ENCODE measurements at places on chromosomes 13 and 19.

GRCh38 chr13:43356567-43356966 is 333.2 kb downstream of the DNAJC15 start:
- no peak for DNase-seq

DNA sequence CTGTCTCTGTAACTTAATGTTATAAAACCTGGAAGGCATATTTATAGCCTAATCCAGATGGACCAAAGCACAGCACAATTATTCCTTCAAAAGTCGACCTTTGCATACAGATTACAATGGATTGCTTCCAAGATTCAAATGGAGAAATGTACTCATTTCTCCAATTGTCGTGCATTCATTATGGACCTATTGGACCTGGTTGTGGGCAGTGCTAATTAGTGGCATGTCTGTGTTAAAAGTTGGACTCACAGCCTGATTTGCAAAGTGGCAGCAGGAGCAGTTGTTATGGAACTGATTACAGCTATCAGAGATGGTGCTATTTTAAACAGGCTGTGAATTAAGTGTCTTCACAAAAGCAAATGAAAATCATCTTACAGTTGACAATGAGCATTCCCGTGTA is 1529.3 kb upstream of the SLC10A2 start:
- no peak for DNase-seq

DNA sequence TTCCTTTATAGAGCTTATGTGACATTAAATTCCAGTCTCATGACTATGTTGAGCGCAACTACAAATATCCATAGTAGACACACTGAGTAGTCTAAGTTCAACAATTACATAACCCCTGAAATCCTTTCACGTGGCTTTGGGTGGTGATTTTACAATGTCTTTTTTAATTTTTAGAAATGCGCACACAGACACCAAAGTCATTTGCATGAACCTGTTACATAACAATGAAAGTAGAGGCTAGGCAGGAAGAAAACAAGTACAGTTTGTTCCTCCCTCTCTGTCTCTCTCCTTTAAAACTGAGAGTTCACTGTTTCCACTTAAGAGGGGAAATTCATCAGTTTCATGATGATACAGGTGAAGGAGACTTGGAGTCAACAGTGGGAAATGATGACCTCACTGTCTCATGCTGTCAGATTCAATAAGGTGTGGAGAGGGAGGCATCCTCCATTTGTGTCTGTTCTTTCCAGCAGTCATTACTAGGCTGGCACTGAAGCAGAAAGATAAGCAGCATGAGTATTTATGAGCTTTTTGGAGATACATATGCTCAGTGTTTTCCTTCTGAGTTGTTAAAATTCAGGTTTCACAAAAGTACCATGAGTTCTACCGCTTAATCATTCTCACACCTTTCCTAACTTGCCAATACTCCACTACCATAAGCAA is 201.8 kb downstream of the LHFPL6 start:
- DNase-seq: no peak

DNA sequence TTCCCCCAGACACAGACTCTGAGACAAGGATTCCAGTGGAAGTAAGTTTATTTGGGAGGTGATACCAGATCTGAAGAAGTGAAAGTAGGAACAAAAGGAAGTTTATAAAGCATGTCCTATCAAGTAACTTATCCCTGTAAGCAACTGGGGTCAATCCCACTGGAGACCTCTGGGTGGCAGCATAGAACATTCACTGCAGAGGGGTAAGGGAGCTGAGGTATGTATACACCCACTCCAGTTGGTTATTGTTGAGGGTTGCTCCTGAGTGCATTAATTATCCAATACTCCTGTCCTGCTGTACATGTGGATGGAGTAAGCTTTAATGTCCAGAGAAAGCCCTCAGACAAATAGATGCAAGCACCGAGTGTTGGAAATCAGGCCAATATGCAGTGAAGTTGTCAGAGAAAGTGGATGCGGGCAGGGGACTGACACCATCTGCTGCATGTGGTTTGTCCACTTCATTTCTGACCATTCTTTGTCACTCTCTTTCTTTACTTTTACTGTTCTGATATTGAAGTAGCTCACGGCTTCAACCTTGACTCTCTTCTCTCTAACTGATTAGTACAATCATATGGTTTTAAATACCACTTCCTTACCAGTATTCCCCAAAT is 46.7 kb downstream of the NOTCH3 start:
- no peak for DNase-seq

DNA sequence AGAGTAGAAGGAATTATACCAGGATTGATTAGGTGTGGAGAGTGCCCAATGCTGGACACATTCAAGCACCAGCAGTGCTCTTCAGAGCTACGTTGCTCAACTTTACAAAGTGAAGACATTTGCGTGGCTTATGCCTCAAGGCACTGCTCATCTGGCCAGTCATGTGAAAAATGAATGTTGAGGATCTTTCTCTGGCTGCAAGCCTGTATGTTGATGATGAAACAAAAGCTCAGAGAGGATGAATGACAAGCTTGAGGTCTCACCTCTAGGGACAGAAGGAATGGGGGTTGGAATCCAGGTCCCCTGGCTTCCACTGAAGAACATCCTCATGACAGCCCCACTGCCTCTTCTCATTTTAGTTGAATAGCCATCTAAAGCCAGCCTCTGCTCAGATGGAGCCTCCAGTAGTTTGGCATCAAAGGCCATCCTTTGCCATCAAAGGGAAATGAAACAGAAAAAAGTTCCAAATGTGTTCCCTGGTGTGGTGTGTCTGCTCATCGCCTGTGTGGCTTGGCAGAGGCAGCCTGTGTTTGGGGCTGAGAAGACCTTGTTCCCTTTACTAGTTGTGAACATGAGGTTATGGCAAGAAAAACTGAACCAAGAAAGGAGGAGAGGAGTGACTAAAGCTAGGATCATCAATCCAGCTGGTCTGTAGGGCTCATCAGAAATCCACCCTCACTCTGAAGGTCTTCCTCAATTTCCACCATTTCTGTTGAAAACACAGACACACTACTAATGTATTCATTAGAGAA is 114.0 kb upstream of the KL start:
- DNase-seq: no peak

- DNase-seq: no peak
Measured at GRCh38 chr19:13262450-13262849, 112.2 kb downstream of the IER2 start.

DNA sequence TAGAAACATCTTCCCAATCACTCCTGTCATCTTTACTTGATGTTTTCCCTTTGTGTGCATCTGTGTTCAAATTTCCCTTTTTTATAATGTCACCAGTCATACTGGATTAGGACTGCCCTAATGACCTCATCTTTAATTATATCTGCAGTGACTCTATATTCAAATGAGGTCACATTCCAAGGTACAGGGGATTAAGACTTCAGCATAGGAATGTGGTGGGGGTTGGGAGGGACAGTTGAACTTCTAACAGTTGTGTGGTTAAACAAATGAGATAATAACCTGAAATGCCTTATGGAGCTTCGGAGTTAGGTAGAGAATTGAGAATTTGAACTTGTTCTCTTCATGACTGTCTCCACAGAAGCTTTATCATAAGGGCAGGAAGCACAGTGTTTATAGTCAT is 23.0 kb downstream of the PAN3 start:
- DNase-seq: no peak

DNA sequence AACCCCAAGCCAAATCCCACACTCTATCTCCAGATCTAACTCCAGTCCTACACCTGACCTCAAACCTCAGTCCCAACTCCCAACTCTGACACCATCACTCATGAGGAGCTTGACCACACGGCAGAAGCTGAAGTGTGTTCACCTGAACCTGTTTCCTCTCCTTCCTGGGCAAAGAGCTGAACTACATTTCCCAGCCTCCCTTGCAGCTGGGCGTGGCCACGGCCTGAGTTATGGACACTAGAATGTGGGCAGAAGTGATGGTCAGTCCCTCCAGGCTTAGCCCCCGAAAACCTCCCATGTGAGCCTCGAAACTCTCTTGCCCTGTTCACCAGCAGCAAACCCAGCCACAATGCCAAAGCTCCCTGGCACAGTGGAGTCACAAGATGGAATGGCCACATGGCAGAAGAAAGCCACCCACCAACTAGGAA is 19.5 kb upstream of the MEIS3 start:
- no peak for DNase-seq

GRCh38 chr19:41205995-41206394 is 13.0 kb downstream of the CYP2S1 start:
- DNase-seq: no peak

DNA sequence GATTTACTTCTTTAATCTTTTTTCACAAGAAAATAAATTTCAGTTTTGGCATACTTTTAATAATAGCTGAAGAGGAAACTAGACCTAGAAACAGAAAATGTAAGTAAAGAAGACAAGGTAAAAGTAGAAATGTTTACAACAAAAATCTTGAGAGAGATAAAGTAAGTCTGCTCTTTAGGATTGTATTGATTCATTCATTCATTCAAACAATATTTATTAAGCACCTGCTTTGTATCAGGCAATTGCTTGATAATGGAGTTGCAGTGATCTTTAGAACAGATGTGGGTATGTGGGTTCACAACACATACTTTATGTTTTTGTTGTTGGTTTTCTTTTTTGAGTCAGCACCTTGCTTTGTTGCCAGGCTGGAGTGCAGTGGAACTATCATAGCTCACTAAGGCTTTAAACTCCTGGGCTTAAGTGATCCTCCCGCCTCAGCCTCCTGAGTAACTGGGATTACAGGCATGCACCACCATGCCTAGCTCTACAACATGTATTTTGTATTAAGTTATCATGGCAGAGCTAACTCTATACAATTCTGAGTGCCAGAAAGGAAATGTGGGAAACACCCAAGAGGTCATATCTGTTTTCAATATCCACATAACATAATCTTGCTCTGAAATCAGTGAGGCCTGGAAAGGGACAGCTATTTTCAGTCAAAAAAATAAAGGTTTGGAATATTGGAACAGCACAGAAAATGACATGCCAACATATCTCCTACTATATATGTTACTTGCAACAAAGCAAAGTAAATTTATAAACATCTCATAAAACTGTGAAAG is 8.8 kb upstream of the SPART start:
- DNase-seq: no peak

DNA sequence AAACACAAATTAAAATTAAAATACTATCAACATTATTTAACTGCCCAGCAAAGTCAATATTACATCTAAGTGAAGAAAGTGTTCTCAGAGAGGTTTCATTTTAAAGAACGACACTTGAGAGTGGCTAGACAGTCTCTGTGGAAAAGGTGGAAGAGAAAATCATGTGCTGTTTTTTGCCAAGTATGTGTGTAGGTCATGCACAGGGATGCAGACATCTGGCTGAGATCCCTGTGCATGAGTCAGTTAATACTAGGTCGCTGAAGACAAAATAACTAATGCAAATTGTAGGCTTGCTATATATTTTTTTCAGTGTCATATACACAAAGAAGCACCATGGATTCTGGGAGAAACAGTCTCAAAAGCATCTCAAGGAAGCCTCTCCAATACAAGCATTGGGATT is 44.3 kb upstream of the ENOX1 start:
- DNase-seq: no peak

DNA sequence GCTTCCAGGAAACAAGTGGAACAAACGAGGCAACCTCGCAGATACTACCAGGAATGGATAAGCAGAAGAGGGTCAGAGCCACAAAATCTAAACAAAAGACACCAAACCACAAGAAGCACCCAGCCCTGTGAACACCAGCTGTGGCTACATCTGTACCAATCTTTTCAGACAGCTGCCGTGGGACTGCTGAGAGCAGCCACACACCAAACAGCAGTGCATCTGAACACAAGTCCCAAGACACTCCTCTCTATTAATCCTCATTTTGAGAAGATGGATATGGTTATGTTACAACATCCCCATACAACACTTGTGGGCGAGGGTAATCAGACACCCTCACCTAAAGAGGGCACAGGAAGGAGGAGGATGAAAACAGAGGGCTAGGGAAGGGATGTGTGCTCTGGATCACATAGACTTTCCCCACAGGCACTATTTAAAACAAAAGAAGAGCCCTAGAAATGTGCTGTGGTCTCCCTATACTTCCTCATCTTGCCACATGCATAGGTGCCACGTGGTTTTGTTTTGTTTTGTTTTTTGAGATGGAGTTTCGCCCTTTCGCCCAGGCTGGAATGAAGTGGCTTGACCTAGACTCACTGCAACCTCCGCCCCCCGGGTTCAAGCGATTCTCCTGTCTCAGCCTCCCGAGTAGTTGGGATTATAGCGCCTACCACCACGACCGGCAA is 41.6 kb upstream of the ZNF14 start:
- DNase-seq: no peak

- no peak for DNase-seq
Measured at GRCh38 chr13:97226788-97227627, 4.9 kb downstream of the MBNL2 start.

DNA sequence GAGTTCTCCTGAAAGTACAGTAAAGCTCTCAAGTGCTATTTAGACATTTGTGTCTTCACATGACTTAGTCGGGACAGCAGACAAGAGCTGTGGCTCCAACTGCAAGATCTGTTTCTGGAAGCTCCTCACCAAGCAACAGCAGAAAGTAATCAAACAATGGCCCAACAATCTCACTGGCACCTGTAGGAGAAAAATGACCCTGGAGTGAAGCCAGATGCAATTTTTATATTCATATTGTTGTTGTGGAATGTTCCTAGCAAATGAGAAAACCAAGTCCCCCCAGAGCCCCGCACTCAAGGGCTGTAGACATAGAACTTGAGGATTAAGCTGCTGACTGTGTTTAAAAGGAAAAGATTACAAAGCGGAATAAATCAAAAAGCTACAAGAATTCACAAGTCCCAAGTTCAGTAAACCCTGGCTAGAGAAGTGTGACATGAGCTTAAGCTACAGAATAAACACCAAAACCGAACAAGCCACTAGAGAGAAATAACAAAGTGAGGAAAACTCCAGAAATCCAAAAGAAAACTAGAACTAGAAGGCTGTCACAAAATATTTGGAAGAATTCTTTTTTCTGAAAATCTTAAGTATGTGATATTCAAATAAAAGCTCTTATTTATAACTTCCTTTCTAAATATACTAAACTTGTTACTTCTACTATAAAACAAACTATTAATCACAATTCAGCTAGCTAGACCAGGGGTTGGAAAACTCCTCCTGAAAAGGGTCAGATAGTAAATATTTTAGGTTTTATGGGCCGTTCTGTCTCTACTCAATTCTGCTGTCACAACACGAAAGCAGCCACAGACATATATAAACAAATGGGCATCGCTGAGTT is 454.5 kb downstream of the SUCLA2 start:
- no peak for DNase-seq

DNA sequence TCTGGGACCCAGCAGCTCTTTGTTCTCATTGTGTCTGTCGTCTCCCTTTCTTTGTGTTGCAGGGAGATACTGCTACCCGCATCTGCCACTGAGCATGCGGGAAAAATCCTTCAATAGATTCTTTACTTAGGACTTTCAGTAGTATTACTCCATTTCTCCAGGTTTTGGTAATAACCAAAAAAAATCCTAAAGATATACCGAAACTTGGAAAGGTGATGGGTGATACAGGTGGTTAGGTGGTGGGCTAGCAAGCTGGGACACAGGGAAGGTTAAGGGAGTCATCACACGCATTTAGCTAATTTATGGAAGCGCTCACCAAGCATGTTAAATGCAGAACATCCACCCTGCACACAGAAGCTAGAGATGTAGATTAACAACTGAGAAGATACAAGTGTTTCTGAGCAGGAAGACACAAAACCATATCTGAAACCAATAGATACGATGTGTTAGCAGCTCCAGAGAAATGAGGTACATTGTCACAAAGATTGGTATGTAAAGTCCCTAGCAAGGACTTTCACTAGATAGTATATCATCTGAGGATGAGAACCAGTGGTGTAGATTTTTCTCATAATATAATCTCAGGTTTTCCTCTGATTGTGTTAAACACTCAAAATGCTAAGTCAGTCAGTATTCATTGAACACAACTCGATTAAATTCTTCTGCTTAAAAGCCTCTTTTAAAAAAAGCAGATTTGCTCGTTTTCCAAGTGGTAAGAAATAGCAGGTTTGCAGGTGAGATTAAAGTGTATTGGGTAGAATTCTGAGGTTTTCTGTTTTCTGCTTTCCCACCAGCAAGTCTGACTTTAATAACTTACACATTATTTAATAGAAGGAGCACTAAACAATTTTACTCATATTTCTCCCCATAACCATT is 1.2 kb upstream of the SLAIN1 start:
- DNase-seq: no peak

All from activated CD8-positive, alpha-beta memory T cell treated with anti-CD3 and anti-CD28 coated beads for 1 hour (primary cell).